ENCODE measurements at places on chromosomes 11 and 22. TPM values are rescaled to one million over a fixed set of nuclear protein-coding genes. Genes with fewer than 3 reads are reported as not detected.
A peak's percentile ranks its signal among the peaks of the same experiment; 100 is the strongest.

- DNase-seq, result peak; percentile 32
These were observed 1.4 kb upstream of the STIM1 start for GRCh38 chr11:3853899-3854659.

DNA sequence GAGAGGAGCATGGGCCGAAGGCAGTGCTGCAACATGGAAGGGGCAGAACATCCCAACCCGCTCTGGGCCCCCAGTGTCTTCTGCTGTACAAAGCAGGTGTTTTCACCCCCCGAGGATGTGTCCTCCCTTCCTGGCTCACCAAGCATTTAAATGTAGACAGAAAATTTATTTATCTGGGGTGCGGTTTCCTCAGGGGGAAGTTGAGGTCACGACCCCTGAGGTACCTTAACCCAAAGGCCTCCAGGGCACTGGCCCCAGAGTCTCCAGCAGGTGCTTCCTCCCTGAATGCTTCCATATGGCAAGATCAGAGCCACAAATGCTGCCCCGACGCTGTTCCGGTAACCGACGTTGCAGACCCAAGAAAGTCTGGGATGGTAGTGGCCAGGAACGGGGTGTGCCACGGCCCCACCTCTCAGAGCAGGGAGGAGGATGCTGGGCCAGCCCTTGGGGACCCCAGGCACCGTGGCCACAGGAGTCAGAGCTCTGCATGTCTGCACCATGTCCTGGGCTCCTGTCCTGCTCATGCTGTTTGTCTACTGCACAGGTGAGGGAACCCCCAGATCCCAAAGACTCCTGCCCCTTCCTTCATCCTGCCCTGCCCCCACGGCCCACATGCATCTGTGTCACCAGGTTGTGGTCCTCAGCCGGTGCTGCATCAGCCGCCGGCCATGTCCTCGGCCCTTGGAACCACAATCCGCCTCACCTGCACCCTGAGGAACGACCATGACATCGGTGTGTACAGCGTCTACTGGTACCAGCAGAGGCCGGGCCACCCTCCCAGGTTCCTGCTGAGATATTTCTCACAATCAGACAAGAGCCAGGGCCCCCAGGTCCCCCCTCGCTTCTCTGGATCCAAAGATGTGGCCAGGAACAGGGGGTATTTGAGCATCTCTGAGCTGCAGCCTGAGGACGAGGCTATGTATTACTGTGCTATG is at the start of gene VPREB1:
VPREB1 (plus strand) TSS at position 471 of the 935 bp plus-strand sequence; CDS start at position 499, 28 bp downstream.
- no peak for DNase-seq

GRCh38 chr11:79393362-79394043 is 47.3 kb downstream of the TENM4 start:
- no peak for DNase-seq

- peak; percentile 41 for DNase-seq
These were observed 2.8 kb upstream of the ANO9 start for GRCh38 chr11:444396-445144.

Gene MIOX
- not detected for polyA plus RNA-seq
